ENCODE measurements at places on chromosomes 6 and 20.

- no peak for DNase-seq
Measured at GRCh38 chr6:76435174-76435573, 362.7 kb upstream of the IMPG1 start.

GRCh38 chr6:29507319-29507718 is 19.6 kb upstream of the MAS1L start:
- DNase-seq: no peak

GRCh38 chr6:151119823-151120524 is 119.8 kb upstream of the AKAP12 start:
- no peak for DNase-seq

GRCh38 chr20:61918548-61918947 is 147.1 kb downstream of the TAF4 start:
- DNase-seq: no peak

DNA sequence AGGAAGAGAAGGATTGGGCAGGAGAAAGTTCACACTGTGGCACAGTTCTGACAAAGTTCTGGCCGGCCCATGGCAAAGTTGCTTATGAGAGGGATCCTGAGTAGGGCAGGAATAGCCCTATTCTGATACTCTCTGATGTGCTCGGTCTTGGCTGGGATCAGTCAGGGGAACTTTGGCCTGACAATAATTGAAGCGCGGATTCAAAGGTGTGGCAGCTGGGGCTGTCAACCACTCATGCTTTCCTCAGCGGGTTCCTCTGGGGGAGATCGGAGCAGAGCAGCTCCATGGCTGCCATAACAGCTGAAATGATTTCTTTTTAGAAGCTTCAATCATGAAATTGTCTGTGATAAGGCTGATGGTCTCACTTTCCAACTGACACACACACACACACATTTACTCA is 714.1 kb downstream of the DHX35 start:
- no peak for DNase-seq

- no peak for DNase-seq
Measured at GRCh38 chr6:141463237-141463977, 669.3 kb upstream of the GJE1 start.

DNA sequence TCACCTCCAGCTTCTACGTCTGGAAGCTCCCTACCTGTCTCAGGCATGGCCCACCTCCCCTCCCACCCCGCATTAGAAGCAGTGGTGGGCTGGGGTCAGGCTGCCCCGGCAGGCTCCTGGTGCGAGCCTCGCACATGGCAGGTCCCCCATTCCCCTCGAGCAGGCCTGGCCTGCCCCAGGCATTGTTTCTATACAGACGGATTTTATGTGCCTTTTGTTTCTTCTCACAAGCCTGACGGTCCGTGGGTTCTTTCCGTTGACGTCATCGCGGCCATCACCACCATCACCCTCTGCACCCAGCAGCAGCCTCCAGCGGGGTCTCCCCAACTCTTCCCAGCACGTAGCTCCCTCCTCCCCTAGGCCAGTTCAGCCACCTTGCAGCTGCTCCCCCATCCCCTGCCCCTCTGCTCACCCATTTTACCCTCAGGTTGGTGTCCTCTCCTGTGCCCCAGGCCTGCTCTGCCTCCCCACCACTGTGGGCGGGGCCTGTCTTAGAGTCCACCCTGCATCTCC is 4.6 kb downstream of the CST7 start:
- DNase-seq: no peak

- DNase-seq: no peak
Measured at GRCh38 chr20:58836616-58837204, 14.0 kb downstream of the GNAS-AS1 start.

- no peak for DNase-seq
Measured at GRCh38 chr6:21678990-21679389, 85.4 kb downstream of the SOX4 start.

GRCh38 chr20:2451939-2452732 is 18.5 kb downstream of the SNRPB start:
- peak; percentile 50 for DNase-seq

- no peak for DNase-seq
Measured at GRCh38 chr20:18072532-18072931, 14.8 kb upstream of the OVOL2 start.

DNA sequence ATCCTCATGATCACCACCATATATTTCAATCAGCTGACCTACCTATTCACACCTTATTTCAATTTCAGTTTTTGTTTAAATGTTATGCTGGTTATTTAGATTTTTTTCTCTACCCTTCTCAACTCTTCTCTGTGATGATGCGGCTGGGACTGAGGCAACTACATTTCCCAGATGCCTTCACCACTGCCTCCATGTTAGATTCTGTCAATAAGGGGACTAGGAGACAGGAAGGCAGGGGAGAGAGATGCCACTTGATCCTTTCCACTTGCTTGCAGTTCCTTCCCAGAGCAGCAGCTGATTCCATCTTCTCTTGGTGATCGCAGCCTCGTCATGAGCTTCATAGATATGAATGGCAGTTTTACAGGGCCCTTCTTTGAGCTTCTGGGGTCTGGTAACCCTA is 33.5 kb upstream of the POU3F2 start:
- DNase-seq: no peak

DNA sequence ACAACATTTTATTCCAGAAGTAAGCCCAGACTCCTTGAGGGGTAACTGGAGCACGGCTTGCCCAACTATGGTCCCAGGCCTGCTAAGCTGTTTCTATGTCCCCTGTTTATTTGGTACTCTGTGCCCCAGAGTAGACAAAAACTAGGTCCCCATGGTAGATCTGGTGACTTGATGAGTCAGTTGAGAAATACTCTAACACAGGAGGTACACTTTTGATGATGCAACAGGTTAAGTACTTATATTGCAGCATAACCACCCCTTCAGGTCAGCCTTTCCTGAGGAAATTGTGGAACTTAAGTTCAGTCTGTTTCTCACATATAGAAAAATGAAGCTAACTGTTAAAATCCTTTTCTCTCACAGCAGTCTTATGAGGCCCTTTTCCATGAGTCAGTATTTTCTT is 19.6 kb downstream of the TTPAL start:
- no peak for DNase-seq

- DNase-seq: no peak
Measured at GRCh38 chr6:140209775-140210174, 835.3 kb upstream of the CITED2 start.

- no peak for DNase-seq
Measured at GRCh38 chr6:70152786-70153185, 150.1 kb downstream of the COL9A1 start.

DNA sequence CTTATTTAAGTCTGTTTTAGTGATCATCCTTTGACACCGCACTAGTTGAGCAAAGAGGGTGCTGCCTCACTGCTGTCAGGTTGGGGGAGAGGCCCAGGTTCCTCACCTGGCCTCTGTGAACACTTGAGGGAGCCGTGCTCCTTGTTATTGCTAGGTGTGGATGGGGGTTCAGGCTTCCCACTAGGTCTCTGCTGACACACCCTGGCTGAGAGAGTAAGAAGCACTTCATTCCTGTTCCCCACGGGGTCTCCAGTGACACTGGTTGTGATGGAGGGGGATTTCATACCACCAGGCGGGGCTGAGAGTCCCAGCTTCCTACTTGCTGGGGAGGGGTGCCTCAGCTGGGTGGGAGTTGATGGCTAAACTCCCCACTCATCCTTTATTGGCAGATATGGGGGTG is 11.1 kb upstream of the NOTCH4 start:
- no peak for DNase-seq

GRCh38 chr20:45975686-45976085 is 3.7 kb upstream of the ZNF335 start:
- no peak for DNase-seq

DNA sequence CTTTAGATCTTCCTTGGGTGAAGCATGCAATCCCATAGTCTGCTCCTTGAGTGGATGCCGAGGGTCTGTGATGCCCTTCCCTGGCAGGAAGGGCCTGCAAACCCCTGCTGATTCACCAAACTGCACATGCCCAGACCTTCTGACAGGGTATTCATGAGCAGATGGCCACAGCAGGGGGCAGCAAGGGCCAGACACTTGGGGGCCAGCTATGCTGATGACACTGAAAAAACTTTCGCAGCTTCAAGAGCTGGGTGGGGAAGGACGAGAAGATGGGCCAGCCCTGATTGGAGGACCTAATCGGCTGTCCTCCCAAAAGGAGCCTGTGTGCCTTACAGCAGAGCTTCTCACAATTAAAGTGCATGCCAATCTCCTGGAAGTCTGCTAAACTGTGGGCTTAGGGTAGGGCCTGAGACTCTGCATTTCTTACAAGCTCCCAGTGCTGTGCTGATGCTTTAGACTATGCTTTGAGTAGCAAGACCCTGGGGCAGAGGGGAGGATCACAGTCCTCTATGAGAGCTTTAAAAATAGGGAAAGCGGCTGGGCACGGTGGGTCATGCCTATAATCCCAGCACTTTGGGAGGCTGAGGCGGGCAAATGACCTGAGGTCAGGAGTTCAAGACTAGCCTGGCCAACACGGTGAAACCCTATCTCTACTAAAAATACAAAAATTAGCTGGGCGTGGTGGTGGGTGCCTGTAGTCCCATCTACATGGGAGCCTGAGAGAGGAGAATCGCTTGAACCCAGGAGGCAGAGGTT is 15.2 kb upstream of the GDAP1L1 start:
- DNase-seq: no peak

GRCh38 chr20:5785146-5785545 is 34.9 kb downstream of the SHLD1 start:
- DNase-seq: no peak

DNA sequence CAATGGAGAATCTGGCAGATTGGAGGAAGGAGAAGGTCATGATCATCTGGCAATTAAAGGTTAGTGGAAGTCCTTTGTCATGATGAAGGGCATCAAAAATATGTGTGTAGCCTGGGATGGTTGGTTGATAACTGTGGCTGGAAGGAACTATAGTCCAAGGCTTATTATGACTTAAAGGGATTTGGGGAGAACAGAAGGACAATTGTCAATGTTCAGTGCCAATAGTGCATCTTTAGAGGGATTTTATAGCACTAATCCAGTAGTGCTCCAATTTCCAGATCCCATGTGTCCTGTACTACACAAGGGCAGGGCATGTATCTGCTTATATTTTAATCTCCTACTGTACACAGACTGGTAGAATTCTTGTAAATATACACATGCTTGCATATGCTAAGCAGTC is 5.0 kb upstream of the ZBTB24 start:
- DNase-seq: no peak

Measured in stimulated activated CD4-positive, alpha-beta T cell treated with anti-CD3 and anti-CD28 coated beads, Interleukin-1b, Interleukin-23, amount 100 ng/mL, for 24 hours (primary cell).